Brain pericyte (primary cell): ENCODE measurements at places on chromosomes 12 and 14.

DNA sequence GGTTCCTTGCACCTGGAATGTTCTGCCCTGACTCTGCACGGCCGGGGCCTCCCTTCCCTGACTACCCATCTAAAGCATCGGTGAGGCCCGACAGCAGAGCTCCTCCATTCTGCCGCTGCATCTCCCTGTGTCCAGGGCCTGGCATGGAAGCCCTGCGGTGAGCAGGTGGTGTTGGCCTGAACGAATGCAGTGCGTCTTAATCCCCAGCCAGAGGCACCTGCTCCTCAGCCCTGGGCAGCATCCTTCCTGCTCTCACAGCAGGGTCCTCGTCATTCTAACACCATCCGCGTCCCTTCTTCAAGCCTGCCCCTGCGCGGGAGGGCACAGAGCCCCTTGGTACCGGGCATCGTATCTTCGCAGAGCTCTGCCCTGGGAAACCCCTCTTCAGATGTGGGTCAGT is 15.4 kb downstream of the BEGAIN start:
- DNase-seq: no peak

GRCh38 chr14:98573082-98573481 is 698.9 kb downstream of the BCL11B start:
- no peak for DNase-seq

DNA sequence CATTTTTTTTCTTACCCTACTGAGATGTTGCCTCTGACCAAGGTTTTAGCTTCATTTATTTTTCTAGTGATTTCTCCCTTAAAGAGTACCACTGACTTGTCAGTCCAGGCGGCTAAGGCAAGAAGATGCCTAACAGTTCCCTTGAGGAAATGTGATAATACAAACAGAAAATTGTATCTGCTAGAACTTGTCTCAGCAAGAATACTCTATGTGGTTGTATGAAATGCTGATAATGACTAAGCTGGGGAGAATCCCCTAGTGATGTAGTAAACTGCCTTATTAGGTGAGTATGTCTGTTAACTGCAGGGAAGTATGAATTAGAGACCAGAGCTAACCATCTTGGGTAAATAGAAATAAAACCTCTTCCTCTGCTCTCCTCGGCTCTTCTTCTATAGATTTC is 6.7 kb downstream of the C12orf54 start:
- no peak for DNase-seq

DNA sequence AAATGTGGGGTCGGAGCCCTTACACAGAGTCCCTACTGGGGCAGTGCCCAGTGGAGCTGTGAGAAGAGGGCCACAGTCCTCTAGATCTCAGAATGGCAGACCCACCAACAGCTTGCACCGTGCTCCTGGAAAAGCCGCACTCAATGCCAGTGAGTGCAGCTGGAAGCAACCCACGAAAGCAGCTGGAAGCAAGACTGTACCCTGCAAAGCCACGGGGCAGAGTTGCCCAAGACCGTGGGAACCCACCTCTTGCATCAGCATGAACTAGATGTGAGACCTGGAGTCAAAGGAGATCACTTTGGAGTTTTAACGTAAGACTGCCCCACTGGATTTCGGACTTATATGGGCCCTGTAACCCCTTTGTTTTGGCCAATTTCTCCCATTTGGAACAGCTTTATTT is 12.3 kb downstream of the GTF2A1 start:
- no peak for DNase-seq

DNA sequence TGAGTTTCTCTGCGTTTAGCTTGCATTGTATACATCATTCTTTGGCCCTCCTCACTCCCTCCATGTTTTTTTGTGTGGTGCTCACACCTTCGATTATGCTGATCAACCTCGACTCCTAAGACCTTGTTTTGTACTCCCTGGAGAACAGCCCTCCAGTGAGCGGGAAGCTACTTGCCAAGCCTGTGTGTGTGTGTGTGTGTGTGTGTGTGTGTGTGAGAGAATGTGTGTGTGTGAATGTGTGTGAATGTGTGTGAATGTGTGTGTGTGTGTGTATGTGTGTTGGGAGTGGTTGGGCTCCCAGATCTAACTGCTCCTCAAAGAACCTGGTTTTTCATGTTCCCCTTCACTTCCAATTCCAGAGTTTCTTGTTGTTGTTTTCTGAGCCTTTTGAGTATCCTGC is 6.0 kb downstream of the NYNRIN start:
- no peak for DNase-seq

DNA sequence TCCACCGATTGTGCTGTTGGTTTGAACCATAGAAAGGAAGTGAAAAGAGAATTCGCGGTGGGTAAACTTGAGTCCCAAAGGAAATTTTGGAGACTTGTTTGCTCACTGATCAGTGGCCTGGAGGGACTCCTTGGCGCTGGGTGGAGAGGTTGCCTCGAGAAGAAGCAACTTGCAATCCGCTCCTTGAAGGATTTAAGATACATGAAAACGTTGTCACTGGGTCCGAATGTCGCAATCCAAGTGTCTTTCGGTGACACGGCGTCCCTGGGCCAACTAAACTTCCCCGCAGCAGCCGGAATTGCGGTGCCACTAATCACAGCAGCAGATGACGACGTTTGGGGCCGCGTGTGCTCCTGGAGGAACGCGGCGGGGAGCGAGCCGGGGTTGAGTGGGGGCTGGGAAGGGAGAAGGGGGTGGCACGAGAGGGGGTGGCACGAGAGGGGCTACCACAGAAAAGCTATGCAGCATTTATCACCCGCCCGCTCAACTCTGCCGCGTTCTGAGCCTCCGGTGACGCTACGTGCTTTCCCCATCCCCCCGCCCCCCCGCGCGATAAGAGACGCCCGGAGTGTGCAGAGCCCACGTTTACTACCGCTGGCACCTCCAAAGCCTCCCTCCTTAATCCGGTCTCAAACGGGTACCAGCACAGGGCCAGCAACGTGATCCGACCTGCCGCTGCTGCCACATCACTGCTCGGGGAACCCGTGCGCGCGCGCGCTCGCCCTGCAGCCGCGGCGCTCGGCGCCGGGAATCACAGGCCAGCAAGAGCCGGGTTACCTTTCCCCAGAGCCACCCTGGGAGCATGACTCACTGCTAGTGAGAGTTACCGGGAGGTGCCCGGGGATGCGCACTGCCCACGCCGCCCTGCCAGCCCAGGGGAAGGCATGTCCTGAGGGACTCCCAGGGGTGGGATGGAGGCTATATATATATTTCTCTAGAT is 833 bp upstream of the BHLHE41 start:
- DNase-seq: no peak

DNA sequence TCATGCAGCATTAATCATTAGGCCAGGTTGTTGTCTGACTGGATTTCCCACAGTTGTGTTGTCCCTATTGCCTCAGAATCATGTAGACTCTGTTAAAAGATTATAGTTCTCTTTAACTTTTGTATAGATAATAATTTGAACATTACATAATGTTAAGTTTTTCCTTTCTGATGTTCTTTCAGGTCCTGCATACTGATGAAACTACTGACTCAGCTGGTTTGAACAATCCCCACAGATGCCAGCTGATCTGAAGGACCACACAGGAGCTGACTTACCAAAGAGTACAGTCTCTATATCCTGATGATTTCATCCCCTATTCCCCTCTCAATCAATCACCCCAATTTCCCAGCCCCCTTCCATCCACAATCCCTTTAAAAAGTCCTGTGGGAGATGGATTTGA is 341.2 kb upstream of the MGAT4C start:
- no peak for DNase-seq

DNA sequence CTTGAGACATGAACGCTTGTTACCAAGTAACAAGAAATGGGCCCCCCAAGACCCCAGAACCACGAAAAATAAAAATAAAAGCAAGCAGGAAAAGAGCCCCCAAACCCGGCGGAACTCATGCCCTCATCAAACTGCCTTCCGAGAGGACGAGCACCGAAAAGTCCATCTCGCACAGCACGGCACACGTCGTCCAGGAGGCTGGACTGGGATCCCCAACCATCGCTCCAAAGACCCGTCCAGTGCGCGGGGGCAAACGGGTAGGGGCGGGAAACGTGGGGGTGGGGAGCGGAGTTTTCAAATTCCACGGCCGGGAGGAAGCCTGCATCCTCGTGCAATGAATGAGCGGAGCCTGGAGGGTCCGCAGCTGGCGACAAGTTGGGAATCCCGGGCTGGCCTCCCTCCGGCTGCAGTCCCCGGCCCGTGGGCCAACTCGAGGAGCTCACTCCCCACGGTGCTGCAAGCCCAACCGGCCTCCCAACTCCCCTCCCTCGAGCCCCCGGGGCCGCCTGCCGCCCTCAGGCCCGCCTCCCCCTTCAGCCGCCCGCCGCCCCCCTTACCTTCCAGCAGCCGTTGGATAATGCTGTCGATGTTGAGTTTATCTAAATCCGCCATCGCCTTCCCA is 484 bp downstream of the PPP1CC start:
- DNase-seq: no peak

DNA sequence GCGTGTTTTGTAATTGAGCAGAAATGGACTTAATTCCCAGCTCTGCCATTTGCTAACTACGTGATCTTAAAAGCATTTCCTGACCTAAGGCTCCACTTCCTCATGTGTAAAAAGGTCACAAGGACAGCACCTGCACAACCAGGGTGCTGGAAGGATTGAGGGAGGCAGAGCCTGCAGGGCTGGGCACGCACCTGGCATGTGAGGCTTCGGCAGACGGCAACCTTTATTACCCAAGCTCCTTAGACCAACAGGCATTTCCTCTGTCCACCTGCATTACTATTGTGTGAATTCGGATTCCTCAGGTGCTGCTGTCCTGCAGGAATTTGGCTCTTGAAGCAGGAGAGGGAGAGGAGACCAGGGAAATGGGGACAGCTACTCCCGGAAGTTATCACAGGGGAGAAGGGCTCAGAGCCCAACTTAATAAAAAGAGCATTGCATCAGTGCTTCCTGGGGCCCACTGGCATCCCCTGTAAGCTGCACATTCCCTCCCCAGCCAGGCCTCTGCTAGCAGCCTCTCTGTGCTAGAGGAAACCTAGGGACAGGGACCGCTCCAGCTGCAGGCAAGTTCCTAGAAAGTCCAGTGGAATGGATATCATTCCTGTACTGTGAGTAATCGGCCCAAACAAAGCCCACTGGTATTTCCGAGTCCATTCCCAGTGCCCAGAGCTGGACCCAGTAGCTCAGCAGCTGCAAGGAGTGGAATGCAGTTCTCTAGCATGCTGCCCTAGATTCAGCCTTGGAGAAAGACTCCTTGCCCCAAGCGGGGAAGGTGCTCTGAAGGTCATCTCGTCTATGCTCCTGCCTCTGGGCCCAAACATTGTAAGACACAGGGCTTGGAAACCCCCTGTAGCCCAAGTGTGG is 157.1 kb upstream of the CCND2 start:
- DNase-seq: no peak

GRCh38 chr12:93186131-93186530 is 191.6 kb upstream of the NUDT4 start:
- DNase-seq: no peak

GRCh38 chr14:99946652-99947489 is 118.4 kb upstream of the EVL start:
- no peak for DNase-seq

DNA sequence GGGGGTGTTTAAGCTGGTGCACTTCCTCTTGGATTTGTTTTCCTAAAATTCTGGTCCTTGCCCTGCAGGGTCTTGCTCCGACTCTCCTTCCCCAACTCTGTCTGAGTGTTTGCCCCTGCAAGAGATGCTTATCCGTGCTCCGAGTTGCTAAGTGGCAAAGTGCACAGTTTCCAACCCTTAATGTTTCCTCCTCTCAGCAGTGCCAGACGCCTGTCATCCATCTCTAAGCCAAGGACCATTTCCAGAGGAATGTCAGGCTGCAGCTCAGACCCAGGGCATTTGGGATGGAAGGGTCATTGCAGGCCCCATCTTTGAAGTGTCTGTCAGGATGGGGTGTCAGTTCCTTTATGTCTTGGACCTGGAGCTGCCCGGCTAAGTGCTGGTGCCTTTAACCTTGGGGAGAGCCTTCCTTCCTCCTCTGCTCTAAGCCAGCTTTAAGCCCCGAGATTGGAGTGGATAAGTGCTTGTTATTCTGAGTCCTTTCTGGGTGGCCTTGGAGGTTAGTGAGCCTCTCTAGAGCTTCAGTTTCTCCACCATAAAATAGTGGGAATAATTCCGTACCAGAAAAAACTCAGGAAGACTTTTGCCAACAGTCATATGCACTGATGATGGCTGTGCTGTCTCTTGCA is 15.0 kb downstream of the WNT5B start:
- no peak for DNase-seq

- no peak for DNase-seq
These were observed 186.1 kb upstream of the SLC38A2 start for GRCh38 chr12:46558677-46559076.

- no peak for DNase-seq
These were observed 85.7 kb upstream of the TBX3 start for GRCh38 chr12:114769634-114770033.

GRCh38 chr12:122862872-122863701 is 27.8 kb downstream of the HIP1R start:
- DNase-seq: no peak

- no peak for DNase-seq
These were observed 3.8 kb upstream of the KRT86 start for GRCh38 chr12:52270541-52271070.

DNA sequence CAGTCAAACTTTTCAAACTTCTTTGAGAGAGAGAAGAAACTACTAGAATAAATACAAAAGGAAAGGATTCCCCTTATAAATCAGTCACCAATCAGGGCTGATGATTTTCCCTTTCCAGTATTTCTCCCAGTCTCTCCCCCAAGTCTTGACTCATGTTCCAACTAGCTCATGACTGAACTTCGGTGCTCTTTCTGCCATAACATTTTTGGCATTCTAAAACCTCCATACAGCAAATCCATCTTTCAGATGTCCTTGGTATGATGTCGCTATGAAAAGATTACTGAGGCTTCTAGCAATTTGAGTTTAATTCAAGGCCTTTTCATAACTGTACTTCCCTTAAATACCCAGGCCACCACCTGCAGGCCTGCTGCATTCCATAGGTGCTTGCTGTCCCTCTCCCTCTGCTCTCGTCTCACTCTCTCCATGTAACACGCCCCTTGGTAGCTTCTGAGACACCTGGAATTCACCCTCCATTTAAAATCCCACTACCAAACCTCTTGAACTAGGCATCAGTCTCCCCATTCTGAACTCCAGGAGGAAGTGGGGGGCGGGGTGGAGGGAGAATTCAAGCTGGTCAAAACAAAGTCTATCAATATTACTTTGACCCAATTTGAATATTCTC is 2.4 kb downstream of the PRKD1 start:
- DNase-seq: no peak

GRCh38 chr14:106276326-106277267 is 750.2 kb downstream of the TMEM121 start:
- DNase-seq: no peak

DNA sequence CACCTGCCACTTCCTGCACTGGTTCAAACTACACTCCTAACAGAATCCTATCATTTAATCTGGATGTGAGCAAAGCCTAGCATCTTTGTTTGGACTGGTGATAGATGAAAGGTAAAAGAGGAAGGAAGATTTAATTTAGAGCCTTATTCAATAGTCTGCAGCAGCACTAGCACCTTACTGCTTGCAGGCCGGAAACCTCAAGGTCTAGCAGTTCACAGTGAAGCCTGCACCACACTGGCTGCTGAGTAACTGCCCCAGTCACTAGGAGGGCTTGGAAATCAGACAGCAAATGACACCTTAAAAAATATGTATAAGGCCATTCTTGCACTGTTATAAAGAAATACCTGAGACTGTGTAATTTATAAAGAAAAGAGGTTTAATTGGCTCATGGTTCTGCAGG is 358.0 kb downstream of the DAD1 start:
- no peak for DNase-seq

GRCh38 chr14:78367355-78367754 is 197.2 kb downstream of the NRXN3 start:
- DNase-seq: no peak
